ENCODE measurements at places on chromosomes 11 and 22.

- no peak for DNase-seq
These were observed 58.1 kb downstream of the GGTLC2 start for GRCh38 chr22:22702237-22703202.

DNA sequence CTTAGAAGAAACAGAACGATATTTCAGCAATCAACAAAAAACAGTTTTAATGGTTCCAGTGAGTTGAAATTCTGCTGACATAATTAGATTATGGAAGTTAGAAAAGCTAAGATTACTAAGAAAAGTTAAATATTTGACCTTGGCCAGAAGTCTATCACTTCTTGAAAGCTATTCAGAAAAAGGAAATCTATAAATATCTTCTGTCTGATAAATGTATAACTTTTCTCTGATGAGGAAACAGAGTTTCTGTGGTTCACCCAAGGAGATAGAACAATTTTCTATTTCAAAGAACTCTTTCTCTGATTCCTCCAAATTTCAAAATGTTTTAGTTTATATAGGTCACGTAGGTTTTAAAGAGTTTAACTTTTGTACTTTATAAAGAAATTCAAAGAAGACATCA lies 438.4 kb upstream of the CHORDC1 start:
- no peak for DNase-seq

- DNase-seq = no peak
These were observed 38.5 kb downstream of the SHANK2 start for GRCh38 chr11:71213696-71214552.

- no peak for DNase-seq
These were observed 382 bp downstream of the IMMP1L start for GRCh38 chr11:31509051-31509428.

GRCh38 chr11:113697756-113698407 lies 8.2 kb downstream of the TMPRSS5 start:
- DNase-seq = no peak

DNA sequence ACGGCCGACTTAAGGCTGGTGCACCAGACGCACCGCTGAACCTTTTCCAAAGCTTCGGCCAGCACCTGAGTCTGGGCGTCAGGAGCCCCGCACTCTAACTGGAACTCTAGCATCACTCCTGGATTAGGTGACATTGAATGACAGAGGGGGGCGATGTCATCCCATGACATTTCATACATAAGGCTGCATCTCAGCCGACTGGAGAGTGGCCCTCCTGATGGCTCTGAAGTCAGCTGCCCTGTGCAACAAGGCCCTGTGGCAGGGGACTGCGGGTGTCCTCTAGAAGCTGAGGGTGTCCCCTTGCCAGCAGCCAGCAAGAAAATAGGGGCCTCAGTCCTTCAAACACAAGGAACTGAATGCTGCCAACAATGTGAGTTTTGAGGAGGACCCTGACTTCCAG lies 10.1 kb upstream of the FADS3 start:
- DNase-seq = no peak

DNA sequence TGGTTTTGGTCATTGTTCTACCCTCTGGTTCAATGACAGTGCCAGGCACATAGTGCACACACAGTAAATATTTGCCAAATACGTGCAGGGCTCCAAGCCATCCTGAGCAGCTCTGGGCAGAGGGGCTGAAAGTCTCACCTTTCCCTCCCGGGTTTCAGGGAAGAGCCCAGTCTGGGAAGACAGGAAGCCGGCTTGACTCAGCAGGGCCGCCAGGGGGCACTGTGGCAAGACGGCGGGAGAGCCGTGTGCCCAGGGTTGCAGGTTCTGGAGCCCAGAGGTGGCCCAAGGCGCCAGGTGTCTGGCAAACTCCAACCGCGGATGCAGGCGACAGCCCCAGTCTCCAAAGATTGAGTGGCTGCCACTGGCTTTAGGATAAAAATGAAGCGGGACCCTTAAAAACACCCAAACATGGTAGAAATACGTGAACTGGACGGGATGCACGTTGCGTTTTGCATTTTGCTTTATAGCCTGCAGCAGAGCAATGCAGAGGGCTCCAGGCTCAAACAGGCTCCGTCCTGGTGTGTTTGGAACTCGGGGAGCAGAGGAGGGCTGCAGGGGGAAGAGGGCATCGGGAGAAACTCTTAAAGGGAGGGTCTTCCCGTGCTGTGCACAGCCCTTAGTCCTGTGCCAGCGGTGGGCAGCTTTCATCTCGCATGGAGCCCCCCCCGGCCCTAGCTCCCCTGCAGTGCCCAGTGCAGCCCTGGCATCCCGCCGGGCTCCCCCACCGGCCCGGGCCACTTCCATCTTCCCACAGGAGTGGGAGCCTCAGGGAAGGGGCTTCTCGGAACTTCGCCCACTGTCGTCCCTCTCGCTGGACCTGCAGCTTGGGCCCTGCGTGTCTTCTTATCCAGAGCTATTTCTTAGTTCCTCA lies 10.7 kb downstream of the KRTAP5-5 start:
- peak; percentile 27 for DNase-seq

GRCh38 chr11:70786021-70786665 lies 387.8 kb downstream of the CTTN start:
- DNase-seq = no peak

DNA sequence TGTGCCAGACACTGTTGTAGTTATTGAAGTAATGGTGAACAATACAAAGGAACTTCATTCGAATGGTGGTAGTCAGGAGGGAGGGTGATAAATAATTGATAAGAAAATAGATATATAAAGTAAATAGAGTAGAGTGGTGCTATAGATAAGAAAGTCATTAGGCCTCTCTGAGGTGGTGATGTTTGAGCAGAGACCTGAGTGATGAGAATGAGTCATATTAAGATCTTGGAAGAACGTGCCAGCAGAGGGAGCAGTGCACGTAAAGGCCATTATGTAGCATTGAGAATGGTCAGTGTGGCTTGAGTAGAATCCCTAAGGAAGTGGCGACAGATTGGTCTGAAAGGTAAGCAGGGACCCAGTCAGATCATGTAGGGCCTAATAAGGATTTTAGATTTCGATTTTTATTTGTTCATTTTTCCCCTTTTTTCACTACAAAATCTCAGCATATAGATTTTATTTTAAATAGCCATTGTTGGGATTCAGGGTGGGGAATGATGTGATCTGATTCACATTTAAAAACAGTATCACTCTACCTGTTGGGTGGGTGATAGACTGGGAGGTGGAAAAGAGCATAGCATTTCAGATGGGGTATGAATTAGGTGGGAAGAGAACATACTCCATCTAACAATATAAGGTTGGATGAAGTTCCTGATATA lies 44.7 kb downstream of the CCDC90B start:
- DNase-seq = no peak

GRCh38 chr11:22304337-22304961 lies 33.7 kb upstream of the SLC17A6 start:
- no peak for DNase-seq

GRCh38 chr11:23079382-23079813 lies 219.1 kb upstream of the CCDC179 start:
- DNase-seq = no peak

- DNase-seq = no peak
These were observed 11.5 kb upstream of the RRAS2 start for GRCh38 chr11:14370496-14370895.

- no peak for DNase-seq
These were observed 255.4 kb downstream of the FAM76B start for GRCh38 chr11:95534226-95534625.

DNA sequence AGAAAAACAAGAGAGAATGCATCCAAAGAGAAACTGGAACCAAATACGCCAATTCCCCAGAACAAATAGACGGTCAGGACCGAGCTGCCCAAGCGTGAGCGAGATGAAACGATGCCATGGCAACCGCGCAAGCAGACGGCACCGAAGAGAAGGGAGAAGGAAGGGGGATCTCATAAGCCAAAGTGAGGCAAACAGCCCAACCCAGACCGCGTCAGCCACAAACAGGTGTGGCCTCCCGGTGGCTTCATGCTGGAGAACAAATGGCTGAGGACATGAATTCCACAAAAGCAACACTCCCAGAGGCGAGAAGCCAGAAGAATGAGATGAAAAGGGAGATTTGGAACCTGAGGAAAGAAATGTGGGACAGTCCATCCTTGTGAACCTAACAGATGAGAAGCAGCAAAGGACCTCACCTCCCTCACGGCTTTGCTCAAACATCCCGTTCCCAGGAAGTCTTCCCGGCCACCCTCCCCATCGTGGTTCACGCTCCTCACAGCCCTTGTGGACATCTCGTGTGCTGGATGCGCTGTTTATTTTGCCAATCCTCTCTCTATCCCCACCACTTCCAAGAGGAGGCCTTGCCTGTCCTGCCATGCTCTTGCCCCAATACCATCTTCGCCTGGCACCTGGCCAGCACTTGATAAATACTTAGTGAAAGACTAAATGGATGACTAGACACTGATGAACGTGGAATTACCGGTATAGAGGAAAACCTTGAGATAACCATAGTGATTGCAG lies 89.1 kb upstream of the RTL6 start:
- DNase-seq = no peak
